ENCODE measurements at places on chromosomes 6 and 20. TPM values are rescaled to one million over a fixed set of nuclear protein-coding genes. Genes with fewer than 3 reads are reported as not detected.

DNA sequence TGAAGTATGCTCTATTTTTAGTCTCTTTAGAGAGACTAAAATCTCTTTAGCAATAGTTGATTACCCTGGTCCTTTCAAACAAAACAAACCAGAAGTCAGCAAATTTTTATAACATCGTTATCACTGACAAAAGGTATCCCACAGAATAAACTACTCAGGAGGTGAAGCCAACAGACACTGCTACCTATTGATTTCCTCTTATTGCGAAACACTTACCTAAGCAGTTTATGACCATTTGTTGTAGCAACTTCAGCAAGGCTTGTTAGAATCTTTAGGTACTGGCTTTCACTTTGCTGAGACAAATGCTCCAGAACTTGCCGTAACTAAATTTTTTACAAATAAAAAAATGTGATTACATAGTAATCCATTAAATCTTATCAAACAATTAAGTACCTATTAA lies 64.4 kb downstream of the HACE1 start:
- no peak for ATAC-seq

DNA sequence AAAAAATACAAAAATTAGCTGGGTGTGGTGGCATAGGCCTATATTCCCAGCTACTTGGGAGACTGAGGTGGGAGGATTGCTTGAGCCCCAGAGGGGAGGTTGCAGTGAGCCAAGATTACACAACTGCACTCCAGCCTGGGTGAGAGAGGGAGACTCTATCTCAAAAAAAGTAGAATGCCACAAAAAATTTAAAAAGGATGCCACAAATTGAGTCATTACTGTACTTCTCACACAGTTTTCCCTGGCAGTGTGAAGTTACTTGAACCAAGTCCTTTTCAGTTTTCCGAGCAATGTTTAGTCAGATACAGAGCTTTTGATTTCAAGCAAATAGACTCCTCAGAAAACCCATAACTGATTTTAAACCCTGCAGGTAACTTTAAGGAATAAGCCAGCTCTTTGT lies 53.3 kb downstream of the TNFRSF21 start:
- ATAC-seq: no peak

- ATAC-seq: no peak
Observed at GRCh38 chr6:15426395-15426794, 180.5 kb downstream of the JARID2 start.

DNA sequence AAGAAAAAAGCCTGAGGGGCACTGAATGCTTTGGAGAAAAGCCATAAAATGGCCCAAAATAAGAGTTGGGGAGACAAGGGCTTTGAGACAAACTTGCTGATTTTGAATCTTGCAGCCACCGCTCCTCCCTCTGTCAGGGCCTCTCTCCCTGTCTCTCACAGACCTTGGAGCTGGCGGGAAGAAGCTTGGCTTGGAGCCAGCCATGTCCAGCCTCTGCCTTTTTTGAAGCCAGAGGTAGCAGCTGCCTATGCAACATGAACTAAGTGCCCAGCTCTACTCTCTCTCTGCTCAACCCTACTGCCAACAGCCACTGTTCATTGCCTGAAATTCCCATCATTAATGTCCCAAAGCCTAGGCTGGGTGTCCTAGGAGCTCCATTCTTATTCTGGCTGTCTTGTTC lies 63.7 kb upstream of the CTNNBL1 start:
- ATAC-seq: no peak

SNHG17 gene
- 60.5 TPM for total RNA-seq

CST5 gene
- not detected for total RNA-seq

DNA sequence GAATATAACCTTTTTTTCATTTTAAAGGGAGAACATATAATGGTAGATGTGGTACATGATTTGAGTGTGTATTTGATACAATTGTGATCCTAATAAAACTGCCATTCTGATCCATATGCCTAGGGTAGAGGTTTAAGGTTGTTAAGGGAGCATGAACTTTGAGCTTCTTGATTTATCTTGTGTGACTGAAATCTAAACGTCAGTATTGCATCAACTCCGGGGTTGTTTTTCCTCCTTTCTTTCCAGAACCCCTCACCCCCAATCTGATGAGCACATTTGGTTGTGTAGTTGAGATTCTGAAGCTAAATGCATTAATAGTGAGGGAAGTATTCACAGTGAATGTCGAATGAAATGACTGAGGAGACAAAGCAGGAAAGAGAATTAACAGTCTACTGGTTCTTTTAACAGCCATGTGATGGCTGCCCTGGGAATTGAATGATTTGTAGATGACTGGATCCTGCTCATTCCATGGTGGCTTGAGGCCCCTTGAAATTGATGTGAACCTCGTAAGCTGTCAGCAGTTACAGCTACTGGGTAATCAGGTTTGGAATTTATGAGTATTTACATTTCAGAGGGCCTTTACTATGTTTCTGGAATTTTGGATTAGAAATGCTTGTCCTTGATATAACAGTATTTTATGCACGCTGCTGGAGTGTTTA lies 44.8 kb downstream of the FARS2 start:
- no peak for ATAC-seq

DNA sequence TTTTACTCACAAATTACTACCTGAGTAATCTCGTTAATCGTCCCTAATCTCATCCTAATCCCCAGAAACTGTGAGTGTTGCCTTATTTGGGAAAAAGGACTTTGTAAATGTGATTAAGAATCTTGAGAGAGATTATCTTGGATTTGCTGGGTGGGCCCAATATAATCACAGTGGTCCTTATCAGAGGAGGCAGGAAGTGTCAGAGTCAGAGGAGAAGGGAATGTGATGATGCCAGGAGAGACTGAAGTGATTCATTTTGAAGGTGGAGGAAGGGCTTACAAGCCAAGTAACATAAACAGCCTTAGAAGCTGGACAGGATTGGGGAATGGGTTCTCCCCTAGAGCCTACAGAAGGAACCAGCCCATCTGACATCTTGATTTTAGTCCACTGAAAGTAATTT lies 16.7 kb downstream of the RPP21 start:
- ATAC-seq: no peak

MRPL18 gene
- total RNA-seq: 61.9 TPM

GRCh38 chr6:166903500-166903899 lies 52.9 kb downstream of the RNASET2 start:
- ATAC-seq: no peak

GRCh38 chr6:157560691-157561413 lies 179.9 kb downstream of the ZDHHC14 start:
- ATAC-seq: no peak

HMGCLL1 gene
- total RNA-seq: not detected

- no peak for ATAC-seq
Observed at GRCh38 chr6:88913471-88913870, 49.9 kb downstream of the RNGTT start.

PARD6B gene
- total RNA-seq: 3.2 TPM

PNRC1 gene
- 61.5 TPM for total RNA-seq

DNA sequence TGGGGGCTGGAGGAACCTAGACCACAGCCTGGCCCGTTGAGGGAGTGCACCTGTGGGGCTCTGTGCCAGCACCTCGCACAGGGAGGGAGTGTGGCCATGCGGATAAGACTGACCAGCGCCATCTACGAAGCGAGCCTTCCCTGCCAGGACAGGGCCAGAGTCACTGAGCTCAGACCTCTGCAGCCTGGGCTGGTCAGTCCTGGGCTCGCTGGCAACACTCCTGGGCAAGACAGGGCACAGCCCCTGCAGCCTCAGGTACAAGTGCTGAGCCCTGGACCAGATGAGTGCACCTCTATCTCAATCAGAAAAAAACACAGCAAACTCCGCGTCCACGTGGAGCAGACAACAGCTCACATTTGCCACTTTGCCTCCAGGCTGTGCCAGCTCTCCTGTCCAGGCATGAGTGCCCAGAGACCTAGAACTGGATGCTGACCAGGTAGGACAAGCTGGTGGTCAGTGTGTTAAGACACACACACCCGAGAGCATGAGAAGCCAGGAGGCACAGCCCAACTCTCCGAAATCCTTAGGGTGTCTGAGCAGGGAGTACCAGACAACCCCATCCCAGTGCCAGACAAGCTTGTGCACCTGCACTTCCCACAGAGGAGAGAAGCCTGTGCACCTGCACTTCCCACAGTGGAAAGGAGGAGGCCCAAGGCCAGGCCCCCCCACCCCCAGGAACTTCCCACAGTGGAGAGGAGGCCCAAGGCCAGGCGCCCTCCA lies 4.9 kb downstream of the ARFRP1 start:
- ATAC-seq: no peak

- peak; percentile 85 for ATAC-seq
Observed at GRCh38 chr20:45320948-45321595, 13.0 kb upstream of the MATN4 start.

DNA sequence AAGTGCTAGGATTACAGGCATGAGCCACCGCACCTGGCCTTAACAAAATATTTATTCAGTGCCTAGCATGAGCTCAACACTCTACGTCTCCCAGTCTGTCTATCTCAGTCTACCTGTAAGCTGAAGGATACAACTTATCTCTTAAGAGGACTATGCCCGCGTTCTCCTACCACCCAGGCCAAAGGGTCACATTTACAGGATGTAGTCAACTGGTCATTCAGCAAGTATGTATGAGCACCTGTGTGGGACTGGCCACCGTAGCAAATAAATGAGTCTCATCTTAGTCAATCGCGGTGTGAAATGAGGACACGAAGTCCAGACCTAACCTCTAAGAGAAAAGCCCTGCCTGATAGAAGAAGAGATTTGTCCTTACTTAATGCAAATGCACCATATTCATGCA lies 49.9 kb downstream of the MUC22 start:
- no peak for ATAC-seq

GRCh38 chr6:118611334-118611733 lies 40.1 kb downstream of the CEP85L start:
- ATAC-seq: no peak

DNA sequence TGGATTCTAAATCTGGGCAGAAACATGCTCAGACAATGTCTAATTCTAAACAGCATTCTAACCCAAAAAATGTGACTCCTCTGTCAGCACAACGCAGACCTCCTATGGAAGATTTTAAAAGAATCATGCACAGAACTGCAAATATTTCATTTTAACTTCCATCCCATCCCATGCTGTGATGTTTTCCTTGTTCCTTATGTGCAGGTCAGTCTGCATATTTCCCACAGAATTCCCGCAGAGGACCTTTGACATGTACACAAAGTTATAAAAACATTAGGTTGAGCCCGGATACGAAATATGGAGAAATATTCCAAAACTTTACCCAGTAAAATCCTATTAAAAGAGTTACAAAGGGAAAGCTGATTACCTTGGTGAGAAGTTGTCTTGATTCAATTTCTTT lies 467.1 kb upstream of the EPHA7 start:
- ATAC-seq: no peak

GRCh38 chr6:137175157-137175867 lies 1.9 kb upstream of the IL22RA2 start:
- ATAC-seq: no peak

ISM1 gene
- 0.34 TPM for total RNA-seq

DNA sequence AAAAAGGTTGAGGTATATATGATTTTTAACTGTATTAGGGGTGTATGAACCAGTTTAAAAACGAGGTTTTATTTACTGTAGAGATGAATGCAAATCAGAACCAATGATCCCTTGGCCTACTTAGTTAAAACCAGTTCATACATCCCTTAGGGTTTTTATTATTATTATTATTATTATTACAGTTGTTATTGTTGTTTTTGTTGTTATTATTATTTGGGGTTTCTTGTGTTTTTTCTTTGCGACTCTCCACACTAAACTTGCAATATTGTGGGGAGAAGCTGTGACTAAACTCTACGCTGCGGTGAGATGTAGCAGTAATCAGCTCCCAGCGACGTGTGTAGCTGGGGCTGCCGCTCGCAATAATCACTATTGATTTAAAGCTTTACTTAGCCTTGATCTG lies 62.2 kb downstream of the SSR1 start:
- no peak for ATAC-seq

BTN3A1 gene
- total RNA-seq: 35.1 TPM

GRCh38 chr6:122752459-122752858 lies 27.1 kb upstream of the FABP7 start:
- ATAC-seq: no peak

DNA sequence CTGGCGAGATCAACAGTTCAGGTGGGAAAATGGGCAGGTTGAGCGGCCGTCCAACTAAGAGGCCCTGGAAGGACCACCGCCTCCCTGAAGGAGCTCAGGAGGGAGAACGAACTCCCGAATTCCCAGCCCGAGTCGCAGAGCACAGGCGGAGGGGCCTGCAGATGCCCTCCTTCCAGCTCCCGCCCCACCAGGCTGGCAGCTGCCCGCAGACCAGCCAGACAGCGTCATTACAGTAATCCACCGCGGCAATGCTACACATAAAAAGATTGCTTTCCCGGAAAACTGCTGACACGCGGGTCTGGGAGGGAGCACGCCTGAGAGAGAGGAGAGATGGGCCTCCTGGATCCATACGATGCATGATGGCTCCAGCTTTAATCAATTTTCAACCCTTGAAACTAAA lies 30.5 kb upstream of the SLCO4A1 start:
- no peak for ATAC-seq

USP49 gene
- total RNA-seq: 12.0 TPM

- ATAC-seq: peak; percentile 61
Observed at GRCh38 chr20:26208296-26209091, 511.8 kb upstream of the ZNF337 start.

DNA sequence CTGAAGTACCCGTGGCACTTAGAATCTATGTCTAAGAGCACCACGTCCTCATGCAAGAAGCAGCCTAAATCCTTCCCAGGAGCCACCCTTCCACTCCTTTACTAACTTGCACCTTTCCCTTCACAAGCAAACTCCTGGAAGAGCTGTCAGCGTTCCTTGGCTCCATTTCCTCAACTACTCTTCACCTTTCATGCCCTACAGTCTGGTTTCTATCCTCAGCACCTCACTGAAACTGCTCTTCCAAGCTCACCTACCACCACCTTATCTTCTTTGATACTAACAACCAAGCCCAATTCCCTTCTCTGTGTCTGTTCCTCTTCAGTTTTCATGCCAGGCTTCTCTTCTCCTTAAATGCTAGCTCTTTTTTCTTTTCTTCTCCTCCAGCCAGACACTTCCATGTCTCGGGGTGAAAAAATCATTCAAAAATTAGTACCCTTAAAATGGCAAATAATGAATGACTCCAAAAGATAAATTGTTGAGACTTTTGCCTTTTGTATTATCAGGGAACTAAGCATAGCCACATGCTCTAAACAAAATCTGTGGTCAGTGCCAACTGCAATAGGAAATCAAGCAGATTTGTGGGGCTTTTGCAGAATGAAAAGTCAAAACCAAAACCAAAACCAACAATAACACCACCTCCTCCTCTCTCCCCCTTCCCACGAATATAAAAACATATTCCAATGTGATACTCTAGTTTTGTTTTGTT lies 149.6 kb upstream of the KCNK16 start:
- ATAC-seq: no peak

- ATAC-seq: no peak
Observed at GRCh38 chr20:38112930-38113294, 52.2 kb downstream of the TGM2 start.

GRCh38 chr6:14125346-14125745 lies 7.8 kb downstream of the CD83 start:
- ATAC-seq: no peak

LCA5 gene
- 0.32 TPM for total RNA-seq

KCNK5 gene
- 8.9 TPM for total RNA-seq

HLA-E gene
- total RNA-seq: 362 TPM

DNA sequence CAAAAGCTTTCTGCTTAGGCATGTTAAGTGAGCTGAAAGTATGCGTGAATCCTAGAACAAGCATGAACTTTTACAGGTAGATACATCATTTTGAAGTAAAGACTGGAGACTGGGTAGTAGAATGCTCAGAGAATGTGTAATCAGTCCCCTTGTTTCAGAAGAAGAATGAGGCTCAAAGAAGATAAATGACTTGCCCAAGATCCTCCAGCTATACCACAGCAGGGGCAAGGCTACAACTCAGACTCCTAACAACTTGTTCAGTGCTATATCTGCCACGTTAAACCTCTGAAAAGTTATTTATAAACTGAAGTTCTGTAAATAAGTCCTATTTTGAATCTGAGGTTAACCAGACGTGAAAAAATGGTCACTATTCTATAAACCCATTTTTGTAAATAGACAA lies 2.9 kb downstream of the RIPOR2 start:
- peak; percentile 47 for ATAC-seq

All from activated T-helper 17 cell treated with anti-CD3 and anti-CD28 coated beads, Interleukin-2, amount 50 U/mL, for 72 hours (primary cell).